Left lung (tissue), 14 donors: ENCODE measurements at places on chromosomes 7 and 10. TPM values are rescaled to one million over a fixed set of nuclear protein-coding genes. Genes with fewer than 3 reads are reported as not detected.

- no peak for DNase-seq
These were observed 1279.1 kb upstream of the SORCS1 start for GRCh38 chr10:108443636-108444035.

DNA sequence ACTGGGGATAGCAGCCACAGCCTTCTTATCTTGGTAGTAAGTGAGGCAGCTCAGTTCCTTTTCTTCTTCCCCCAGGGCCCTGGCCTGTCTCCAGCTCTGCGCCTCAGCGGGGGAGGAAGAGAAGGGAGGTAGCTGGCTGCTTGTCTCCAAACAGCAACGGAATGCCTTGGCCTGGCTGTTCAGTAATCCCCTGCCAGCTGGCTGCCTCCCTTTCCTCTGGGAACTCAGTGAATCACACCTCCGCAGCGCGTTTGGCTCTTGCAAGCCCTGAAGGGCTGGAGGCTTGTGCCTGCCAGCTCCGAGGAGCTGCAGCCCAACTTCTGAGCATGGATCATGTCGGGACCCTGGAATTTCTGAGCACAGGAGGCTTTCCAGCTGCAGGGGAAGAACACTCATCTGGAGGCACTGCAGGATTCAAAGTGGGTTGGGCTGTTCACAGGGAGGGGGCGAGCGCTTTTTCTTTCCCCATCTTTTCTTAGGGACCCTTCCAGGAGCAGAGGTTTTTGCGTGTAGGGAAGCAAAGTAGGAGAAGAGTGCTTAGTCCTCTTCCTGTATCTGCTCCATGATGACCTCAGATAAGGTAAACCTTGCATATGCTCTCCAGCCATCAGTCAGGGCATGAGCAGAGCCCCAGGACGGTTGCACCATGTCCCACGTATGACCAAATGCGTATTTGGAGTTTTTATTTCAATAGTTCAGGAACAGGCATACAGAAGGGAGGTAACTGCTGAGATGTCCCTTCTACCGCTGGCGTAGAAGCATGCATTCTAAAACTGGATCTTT, 253.2 kb upstream of the INHBA start:
- DNase-seq, result peak; percentile 97

- DNase-seq, result no peak
These were observed 30.0 kb upstream of the RNF32 start for GRCh38 chr7:156610601-156611000.

- DNase-seq, result no peak
These were observed 21.4 kb downstream of the CREB5 start for GRCh38 chr7:28433699-28434219.

Gene NEURL1
- 0.76 TPM for total RNA-seq
